Inflammatory macrophage treated with lipopolysaccharide for 1 hour (primary cell): ENCODE measurements at places on chromosomes 4 and X.

- DNase-seq = no peak
Measured at GRCh38 chrX:4963432-4963831, 1250.0 kb upstream of the PRKX start.

DNA sequence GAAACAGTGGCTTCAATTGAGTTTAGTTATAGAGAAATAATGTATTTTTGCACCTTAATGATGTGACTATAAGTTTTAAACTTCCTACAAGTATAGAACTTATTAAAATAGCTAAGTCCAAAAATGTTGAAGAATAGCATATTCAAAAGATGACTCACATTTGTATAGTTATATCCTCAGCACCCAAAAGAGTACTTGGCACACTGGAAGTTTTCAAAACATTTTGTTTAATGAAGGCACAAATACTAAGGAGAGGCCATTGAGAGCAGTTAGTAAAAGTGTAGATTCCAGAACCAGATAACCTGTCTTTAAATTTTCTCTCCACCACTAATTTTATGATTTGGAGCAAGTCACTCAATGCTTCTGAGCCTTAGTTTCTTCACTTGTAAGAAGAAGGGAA, 226.9 kb upstream of the MID1 start:
- no peak for DNase-seq

- no peak for DNase-seq
Measured at GRCh38 chr4:21203416-21203815, 503.2 kb downstream of the PACRGL start.

DNA sequence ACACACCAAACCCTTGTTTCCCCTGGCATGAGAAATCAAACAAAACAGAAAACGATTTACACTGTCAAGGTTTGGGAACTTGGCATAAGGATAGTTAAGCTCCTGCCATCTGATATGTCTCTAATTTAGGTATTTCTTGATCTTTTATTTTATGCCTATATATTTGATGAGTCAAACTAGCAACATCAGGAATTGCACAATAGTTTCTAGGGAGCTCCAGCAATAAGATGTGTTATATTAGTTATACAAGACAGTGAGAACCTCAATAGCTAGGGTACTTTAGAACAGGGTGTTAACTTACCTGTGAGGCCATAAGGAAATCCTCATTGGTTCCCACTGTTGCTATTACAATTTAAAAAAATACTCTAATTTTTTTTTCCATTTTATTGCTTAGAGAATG, 474.2 kb downstream of the GBA3 start:
- no peak for DNase-seq

DNA sequence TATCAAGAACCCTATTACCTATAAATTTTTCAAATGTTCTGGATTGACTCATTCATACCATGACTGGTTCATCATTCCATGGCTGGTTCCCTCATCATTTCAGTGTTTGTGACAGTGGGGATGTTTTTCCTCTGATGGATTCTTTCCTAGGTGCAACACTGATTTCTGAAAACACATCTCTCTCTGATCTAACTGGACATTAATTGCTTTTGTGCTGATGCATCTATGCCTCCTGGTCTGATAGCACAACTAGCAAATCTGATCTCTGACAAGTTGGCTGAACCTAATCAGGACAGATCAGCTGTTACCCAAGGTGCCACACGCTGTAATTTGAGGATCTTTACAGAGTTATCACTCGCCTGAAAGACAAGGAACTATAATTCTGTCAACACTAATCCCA, 140.2 kb downstream of the LDB2 start:
- DNase-seq = no peak

GRCh38 chrX:50202539-50202938, 1.7 kb upstream of the AKAP4 start:
- DNase-seq = no peak

- no peak for DNase-seq
Measured at GRCh38 chrX:132001127-132001526, 22.0 kb upstream of the STK26 start.

GRCh38 chrX:40945361-40945713, 139.9 kb upstream of the USP9X start:
- DNase-seq = peak; percentile 73

DNA sequence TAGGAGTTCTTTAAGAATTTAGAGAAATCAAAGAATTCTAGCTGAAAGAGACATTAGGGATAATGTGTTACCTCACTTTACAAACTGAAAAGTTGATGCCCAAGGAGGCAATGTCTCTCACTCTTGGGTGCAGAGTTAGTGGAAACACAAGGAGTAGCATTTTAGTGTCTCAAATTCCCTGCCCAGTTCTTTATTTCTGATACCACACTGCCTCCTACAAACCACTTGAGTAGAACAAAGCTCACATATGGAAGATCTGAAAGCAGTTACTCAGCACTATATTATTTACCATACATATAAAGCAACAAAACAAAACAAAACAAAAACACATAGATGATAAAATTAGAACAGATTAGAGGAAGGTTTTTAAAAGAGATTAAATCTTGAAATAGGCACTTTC, 124.2 kb downstream of the REELD1 start:
- DNase-seq = no peak

GRCh38 chrX:96756491-96756890, 71.8 kb downstream of the DIAPH2 start:
- DNase-seq = no peak

GRCh38 chrX:151039351-151039750, 56.2 kb downstream of the HMGB3 start:
- no peak for DNase-seq

DNA sequence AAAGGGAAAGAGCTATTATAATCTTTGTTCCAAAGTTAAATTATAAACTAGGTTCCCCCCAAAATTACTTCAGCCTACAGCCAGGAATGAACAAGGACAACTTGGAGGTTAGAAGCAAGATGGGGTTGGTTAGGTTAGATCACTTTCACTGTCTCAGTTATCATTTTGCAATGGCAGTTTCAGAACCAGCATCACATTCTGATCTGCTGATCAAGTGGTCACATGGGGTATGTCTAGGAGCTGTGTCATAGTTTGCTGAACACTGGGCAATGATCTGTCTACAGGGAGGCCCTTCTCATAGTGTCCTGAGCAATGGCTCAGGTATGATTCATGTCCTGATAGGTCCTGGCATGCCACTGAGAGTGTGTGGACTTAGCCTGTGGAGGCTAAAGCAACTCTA, 41.6 kb upstream of the XIAP start:
- no peak for DNase-seq

- DNase-seq = no peak
Measured at GRCh38 chr4:165724786-165725185, 148.3 kb upstream of the TLL1 start.

- no peak for DNase-seq
Measured at GRCh38 chr4:64581422-64581821, 172.2 kb upstream of the TECRL start.

GRCh38 chrX:10828036-10828435, 207.7 kb upstream of the MID1 start:
- no peak for DNase-seq

- peak; percentile 56 for DNase-seq
Measured at GRCh38 chr4:184361443-184361842, 112.9 kb downstream of the IRF2 start.

DNA sequence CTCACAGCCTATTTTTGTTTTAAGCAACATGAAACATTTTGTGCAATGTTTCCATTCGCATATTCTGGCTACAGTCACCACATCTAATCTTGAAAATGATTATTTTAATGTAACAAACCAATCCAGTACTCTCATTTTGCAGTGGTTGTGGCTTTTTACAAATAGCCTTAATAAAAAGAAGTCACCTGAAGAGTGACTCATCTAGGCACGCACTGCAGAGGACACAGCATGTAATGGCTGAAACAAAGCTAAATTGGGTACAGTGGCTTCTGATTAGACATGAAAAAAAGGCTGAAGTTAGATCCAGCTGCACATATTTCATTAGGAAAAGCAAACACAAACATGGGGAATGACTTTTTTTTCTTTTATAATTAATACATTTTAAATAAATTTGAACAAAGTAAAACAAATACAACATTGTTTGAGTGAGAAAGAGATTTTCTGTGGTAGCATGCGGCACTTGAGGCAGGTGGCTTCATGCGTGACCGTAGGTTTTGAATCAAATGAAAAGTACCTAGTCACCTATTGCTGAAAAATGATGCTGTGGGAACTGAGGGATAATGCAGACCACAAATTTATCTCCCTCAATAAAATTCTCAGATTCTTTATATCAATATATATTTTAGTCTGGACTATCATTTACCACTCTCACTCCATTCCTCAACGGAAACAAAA, 240.8 kb upstream of the DDX53 start:
- DNase-seq = no peak

DNA sequence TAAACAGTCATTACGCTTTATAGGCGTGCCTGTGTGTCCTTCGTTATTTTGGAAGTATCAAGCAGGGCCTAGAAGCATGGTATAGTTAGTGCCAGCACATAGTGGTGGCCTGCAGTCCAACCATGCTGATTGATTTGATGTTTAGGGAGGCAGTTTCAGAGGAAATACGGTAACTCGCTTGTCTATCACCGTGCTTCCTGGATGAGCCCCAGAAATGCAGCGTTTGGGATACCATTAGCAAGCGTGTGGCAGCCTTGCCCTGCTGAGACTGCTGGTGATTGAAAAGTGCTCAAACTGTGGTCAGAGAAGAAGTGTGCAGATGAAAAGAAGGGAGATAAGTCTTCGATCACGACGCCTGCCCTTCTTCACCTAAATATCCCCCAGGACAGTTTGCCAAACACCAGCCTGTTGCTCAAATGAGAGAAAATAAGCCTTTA, 158.4 kb downstream of the CHIC2 start:
- peak; percentile 21 for DNase-seq

DNA sequence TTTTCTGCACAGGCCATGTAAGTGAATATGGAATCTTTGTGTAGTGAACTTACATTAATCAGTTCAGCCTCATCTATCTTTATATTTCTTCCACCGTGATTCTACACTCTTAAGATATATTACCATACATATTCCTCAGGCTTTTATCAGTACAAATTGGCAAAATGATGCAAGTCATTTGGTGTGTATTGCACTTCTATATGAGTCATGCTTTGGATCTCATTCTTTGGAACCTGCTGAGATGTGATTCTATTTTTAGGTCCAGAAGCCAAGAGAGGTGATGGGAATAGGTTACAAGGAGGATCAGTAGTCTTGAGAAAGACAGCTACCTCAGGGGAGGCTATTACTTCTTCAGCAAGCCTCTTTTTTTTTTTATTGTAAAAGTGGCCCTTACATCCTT, 204.4 kb downstream of the ZNF330 start:
- no peak for DNase-seq

DNA sequence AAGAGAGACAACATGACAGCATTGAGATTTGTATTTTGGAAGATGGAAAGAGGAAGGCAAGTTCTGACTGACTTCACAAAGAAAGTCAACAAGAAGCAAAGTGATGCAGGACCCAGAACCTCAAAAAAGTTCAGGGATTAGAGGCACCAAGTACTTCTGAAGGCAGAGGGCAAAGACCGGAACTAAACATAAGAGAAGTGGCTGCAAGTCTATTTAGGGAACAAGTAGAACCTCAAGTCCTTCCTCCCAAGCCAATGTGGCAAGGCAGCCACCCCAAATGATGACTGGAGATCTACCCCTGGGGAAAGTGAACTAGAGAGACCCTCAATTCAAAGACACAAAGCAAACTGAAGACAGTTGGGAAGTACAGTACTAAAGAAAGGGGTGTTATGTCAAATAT, 46.6 kb downstream of the SLC39A8 start:
- no peak for DNase-seq

DNA sequence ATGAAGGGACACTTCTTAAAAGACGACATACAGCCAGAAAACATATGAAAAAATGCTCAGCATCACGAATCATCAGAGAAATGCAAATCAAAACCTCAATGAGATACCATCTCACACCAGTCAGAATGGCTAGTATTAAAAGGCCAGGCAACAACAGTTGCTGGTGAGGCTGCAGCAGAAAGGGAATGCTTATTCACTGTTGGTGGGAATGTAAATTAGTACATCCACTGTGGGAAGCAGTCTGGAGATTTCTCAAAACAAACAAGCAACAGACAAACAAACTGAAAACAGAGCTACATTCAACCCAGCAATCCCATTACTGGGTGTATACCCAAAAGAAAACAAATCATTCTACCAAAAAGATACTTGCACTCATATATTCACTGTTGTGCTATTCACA, 197.9 kb downstream of the EVC2 start:
- DNase-seq = no peak

- no peak for DNase-seq
Measured at GRCh38 chrX:21959362-21960051, 19.0 kb downstream of the SMS start.

- peak; percentile 29 for DNase-seq
Measured at GRCh38 chrX:118346258-118347094, 570 bp downstream of the WDR44 start.

- DNase-seq = no peak
Measured at GRCh38 chr4:71186566-71187403, 152.0 kb upstream of the SLC4A4 start.

GRCh38 chr4:151519728-151520415, 110.9 kb downstream of the FHIP1A start:
- no peak for DNase-seq

DNA sequence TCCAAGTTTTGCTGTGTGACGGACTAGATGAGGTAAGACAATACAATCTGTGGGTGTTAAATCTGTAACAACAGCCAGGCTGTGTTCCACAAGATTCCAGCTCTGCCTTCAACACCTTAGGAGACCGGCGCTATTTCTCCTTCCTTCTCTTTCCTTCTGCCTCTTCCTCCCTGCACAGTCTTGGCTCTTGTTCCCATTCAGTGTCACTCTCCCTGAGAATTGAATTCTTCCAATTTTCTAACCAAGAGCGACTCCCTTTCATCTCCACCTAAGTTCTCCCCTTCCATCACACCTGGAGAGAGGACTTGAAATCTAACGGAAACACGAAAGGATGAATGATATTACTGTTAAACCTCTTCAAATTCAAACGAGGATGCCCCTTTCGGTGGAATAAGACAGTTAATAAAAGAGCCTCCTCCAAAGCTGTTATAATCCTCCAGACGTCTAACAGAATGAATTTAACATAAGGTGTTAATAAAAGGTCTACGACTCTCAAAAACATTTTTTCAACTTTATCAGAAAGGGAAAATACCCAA, 2.7 kb downstream of the EPHA5 start:
- DNase-seq = no peak

- DNase-seq = no peak
Measured at GRCh38 chr4:4386296-4386735, 586 bp upstream of the NSG1 start.

- no peak for DNase-seq
Measured at GRCh38 chr4:111494971-111495370, 650.3 kb upstream of the FAM241A start.

GRCh38 chr4:83535520-83536361, at the start of gene GPAT3:
Gene GPAT3 (plus strand): TSS chr4:83536108. CDS start chr4:83536623, 515 bp downstream.
- peak; percentile 45 for DNase-seq

GRCh38 chr4:124941267-124941666, 228.7 kb upstream of the ANKRD50 start:
- no peak for DNase-seq

- peak; percentile 85 for DNase-seq
Measured at GRCh38 chr4:113781439-113782040, 20.0 kb upstream of the CAMK2D start.

DNA sequence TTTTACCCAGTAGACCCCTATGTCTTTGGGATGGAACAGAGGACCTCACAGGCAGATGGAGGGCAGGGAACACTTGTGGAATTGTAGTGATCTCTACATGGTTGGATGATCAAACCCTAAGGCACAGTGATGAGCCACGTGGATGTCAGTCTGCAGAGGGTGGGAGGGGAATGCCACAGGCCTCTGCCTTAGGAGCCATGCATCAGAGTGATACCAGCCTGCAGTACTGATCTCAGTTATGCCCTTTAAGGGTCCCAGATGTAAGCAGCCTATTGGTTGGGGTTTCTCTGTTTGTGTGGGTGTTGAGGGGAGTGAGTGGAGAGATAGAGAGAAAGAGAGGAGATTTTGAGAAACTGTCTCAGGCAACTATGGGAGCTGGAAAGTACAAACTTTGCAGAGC, 39.9 kb upstream of the XAGE1B start:
- DNase-seq = no peak
